Activated T-helper 1 cell treated with Interleukin-2 at 50 U/mL for 16 hours (primary cell): ENCODE measurements at places on chromosomes 11 and 22.

- no peak for DNase-seq
These were observed 7.5 kb upstream of the SYT8 start for GRCh38 chr11:1827095-1827813.

GRCh38 chr11:2740275-2740940 is 40.6 kb upstream of the KCNQ1OT1 start:
- DNase-seq = no peak

GRCh38 chr22:21067901-21068680 is 22.3 kb downstream of the LRRC74B start:
- DNase-seq = no peak

- no peak for DNase-seq
These were observed 9.7 kb upstream of the RCN1 start for GRCh38 chr11:32081129-32081641.

DNA sequence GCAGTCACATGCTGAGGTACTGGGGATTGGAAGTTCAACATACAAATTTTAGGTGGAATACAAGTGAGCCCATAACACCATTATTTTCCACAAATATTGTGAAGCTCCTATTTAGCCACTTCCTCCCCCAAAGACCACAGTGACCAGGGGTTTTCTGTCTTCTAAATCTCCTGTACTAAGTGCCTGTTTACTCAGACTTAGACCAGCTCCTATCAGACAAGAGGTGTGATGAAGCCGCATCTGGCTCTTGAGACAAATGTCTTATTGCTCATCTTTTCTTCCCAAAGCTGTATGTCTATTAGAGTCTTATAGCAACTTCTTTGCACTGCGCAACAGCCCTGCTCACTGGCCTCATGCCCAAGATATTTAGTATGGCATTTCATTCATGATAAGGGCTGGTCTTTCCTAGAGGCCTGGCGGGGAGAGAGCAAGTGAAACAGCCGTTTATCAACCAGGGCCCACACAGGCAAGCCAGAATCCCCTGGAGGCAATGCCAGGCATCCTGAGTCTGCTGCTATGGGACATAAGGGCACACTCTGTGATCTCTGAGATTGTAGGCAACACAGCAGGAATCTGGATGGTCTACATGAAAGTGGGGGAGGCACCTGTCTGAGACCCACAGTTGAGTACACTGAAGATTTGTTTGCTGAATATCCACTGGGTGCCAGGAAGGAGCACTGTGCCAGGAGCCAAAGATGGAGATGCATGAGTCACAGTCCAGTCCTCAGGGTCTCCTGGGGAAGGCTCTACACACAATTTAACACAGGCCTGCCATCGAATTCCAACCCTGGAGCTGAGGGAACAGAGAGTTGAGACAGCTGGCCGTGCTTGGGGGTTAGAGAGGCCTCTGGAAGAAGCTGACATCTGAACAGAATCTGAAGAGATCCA is 78.5 kb upstream of the NCAM1 start:
- DNase-seq = no peak

DNA sequence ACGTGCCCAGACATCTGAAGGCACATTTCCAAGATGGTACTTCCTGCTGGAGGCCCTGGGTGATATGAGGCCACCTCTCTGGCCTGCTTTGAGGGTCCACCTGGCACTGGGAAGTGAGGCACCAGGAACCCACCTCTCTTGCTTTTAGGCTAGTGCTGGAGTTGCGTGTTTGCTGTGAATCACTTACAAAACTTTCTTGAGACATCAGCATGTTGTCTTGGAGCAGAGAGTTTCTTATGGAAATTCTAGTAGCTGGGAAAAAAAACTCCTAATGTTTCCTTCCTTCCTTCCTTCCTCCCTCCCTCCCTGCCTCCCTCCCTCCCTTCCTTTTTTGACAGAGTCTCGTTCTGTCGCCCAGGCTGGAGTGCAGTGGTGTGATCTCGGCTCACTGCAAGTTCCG is 341.3 kb downstream of the MIAT start:
- no peak for DNase-seq

DNA sequence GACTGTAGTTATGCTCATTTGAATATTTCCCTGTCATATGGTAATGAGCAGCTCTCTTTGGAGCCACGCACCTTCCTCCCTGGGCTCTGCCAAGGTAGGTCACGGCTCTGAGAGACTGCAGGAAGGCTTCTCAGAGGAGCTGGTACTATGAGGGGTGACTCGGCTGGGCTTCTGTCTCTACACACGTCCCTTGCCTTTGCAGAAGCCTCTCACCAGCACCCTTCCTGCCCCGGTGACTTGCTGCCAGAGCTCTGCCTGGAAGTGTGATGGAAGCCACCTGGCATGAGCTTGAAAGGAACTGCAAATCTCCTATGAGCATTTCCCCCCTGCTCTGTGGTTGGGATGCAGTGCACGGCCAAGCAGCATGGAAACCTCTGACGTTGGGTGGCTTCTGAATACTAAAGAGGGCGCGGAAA is 74.2 kb downstream of the KIRREL3 start:
- DNase-seq = no peak

DNA sequence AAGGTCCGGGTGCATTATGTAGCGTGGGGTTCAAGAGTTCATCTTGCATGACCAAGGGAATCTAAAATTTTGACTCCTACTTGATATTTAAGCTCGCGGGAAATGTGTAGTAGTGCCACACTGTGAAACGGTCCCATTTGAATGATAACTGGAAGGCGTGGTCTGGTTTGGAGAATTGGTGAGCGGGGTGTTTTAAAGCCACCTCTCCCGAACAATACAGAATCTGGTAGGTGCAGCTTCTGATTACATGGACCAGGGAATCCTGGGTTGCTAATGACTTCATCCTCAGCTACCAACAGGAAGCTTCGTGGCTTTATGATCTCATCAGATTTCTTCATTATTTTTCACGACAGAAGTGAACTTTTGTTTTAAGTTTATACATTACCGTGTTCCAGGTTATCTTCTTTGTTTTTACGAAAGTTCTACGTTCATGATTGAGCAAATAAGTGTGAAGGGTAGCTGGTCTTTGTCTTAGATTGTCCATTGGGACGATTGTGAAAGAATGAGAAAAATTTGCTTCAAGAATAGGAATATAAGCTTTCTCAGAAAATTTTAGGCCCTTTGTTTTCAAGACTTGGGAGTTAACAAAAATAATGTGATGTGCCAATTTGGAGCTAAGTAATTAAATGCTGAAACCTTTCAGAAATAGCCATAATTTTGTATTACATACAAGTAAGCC is 1.7 kb downstream of the QSER1 start:
- no peak for DNase-seq

DNA sequence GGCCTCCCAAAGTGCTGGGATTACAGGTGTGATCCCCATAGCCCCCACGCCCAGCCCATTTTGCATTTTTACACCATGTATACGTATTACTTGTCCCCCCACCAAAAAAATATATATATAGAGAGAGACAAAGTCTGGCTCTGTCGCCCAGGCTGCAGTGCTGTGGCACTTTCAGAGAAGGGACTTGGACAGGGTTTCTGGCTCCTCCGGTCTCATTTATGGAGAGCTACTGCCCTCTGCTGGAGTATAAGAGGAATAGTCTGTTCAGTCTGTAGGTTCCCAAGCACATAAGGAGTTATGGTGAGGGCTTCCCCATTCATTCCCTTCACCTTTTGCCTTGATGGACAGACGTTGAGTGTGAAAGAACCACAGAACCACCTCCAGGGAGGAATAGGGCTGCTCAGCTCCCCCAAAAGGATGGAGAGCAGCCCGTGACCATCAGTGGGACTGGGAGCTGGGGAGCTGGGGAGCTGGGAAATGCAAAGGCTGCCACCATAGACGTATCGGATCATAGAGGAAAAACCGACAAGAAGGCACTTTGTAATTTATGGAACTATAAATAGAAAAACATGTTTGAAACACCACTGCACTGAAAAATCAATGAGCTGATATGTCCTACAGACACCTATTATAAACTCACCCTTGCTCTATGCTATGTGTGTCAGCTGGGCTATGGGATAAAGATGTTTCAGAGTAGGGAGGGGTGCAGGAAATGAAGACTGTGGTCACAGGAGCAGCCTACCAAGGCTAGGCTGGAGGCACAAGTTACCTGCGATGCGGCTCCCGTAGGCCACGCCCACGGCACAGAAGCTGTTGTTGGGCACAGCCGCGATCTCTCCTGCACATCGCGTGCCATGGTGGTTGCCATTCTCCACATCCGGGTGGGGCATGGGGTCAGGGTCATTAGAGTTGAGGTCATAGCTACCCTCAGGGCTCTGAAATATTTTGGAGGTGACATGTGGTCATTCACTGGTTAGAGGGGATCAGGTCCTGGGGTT is 5.2 kb downstream of the PCSK7 start:
- no peak for DNase-seq

DNA sequence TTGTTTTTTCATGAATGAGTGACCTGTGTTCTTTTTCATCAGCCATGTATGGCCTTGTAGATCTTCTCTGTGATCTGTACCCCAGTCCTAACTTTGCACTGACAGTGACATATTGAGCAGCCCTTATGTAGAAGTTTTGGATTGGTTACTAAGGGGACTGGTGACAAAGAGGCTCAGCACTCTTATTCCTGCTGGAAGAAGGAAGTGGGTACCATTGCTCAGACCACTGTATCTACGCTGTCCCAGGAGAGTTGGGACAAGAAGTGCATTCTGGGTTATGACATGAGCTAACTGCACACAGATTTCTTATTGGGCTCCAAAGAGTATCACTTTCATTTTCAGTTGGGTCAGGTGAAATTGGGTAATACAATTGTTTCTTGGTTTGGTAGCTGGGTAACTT is 107.8 kb upstream of the RASSF10 start:
- no peak for DNase-seq

DNA sequence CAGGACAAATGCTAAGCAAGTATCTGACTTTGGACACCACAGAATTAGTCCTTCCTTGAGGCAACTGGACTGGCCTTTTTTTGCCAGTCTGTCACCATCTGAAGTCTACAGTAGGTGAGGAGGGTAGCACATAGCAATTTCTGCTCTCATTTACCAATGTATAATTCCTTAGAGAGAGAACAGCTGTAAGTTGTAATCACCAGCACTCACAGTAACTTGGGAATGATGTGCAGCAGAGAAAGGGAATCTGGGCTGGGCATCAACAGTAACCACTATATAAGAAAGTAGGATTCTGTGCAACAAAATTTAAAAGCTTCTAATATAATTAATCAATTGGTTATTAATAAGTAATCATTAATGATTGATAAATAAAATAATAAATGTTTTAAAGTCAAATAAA is 86.3 kb upstream of the FAT3 start:
- DNase-seq = no peak

DNA sequence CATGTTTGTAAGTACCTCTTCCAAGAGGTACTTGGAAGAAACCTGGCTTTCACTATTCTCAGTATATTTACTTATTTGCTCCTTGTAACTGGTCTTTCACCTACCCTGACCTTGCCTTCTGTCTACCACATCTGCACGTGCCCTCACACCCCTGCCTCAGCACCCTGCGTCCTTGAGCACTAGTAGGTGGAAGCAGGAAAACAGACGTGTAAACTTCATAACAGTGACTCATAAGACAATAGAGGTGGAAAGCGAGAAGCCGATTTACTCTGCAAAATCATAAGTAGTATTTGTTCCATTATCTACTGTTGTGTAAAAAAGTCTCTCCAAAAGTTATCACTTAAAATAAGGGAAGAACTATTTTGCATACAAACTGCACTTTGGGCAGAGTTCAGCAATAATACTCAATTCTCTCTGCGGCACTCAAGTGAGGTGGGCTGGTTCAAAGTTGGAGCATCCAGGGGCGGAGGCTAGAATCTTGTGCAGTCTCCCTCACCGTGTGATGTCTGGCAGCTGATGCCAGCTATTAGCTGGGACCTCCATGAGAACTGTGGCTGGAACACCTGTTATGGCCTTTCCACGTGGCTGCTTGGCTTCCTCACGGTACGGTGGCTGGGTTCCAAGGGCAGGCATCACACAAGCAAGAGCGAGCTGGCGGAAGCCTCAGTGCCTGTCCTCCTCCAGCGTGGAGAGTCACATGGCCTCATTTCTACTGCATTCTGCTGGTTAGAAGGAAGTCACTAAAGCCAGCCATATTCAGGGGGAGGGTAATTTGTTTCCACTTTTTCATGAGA is 30.4 kb downstream of the PACS1 start:
- DNase-seq = peak; percentile 48

DNA sequence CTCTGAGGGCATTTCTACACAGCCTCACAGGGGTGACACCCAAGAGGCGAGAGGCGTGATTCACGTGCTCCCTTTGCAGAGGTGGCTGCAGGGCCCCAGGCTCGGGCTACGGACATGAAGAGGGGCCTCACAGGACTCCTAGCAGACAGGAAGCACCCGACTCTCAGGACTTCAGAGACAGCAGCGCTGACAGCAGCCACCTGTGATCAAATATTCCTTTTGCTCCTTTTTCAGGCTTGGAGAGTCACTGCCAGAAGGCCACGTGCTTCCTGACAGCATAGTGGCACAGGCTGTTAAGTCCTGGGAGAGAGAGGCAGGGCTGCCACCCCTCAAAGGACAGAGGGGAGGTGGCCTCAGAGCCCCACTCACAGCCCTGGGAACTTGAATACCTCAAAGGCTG is 348.9 kb downstream of the CADM1 start:
- no peak for DNase-seq
